ENCODE measurements at places on chromosomes 7 and 10. TPM values are rescaled to one million over a fixed set of nuclear protein-coding genes. Genes with fewer than 3 reads are reported as not detected.

Gene ARHGEF35
- 9.7 TPM for total RNA-seq

Gene NFKB2
- 33.0 TPM for total RNA-seq

Gene KIF11
- total RNA-seq: 1.4 TPM

Gene CUZD1
- total RNA-seq: 0.94 TPM

DNA sequence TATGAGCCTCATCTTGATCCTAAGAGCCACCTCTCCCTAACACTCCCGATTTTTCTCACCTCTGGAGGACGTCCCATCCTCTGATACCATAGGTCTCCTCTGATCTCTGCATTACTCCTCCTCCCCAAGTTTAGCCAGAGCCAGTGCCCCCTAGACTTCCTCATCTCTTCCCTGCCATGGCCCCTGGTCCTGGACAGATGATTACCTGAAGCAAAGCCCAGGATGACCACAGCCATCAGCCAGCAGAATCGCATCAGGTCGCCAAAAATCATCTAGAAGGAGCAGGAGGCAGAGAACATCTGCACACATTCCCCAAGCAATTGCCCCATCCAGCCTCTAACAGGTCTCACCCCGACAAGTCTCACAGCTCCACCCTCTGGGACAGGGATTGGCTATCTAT, 11.7 kb downstream of the TRPV6 start:
- no peak for DNase-seq

- DNase-seq: no peak
Observed at GRCh38 chr7:47318395-47319182, 263.3 kb downstream of the TNS3 start.

GRCh38 chr7:30655096-30655970, 26.9 kb downstream of the CRHR2 start:
- no peak for DNase-seq

- no peak for DNase-seq
Observed at GRCh38 chr10:14652067-14652466, 122.6 kb downstream of the FAM107B start.

DNA sequence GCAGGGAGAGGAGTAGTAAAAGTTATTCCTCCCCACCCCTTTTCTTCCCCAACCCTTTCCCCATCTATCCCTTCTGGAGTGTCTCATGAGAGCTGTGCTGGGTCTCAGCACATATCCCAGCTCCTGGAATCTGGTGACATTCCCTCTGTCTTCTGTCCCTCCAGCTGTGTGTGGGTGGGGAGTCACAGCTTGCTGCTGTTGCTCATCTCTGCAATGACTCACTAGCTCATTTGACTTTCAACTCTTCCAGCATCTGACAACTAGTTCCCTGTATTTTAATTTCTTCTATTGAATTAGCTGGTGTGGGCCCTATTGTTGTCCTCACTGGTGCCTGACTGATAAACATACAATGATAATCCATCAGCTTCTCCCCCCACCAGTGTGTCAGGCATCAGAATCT, 198.9 kb upstream of the AUTS2 start:
- no peak for DNase-seq

DNA sequence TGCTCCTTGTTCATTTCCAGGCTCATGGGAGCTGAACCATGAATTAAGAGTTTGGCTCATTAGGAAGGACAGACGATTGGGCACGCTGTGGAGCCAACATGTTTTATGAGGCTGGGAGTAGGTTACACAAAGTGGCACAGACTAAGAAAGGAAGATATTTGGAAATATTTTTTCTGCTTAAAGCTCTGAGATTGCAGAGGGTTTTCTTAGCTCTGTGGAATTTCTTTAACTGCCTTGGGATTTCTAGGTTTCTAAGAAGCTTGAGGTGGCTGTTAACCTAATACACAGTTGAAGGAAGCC, 344.6 kb downstream of the RNLS start:
- no peak for DNase-seq

DNA sequence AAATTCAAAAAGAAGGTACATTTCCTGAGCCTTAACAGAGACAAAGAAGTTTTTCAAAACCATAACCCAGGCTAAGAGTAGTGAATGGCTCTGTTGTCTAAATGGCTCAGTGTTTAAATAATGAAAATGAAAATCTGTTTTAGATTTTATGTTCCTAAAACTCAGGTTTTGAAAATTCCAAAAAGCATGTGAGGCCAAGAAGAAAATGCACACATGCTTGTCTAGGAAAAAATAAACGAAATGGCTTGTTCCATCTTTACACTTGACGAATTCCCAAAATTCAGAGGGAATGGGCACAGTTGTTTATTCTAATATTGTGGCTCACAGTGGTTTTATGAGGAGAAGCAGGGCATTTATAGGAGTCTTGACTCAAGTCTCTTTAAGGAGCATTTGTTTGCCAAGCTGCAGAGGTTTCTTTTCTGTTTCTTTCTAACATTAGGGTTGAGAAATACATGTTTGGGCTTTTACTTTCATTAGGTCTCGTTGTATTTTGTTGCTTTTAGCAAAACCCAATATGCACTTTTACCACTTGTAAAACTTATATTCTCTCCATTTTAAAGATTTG, 527.6 kb upstream of the ANKRD30A start:
- DNase-seq: no peak

DNA sequence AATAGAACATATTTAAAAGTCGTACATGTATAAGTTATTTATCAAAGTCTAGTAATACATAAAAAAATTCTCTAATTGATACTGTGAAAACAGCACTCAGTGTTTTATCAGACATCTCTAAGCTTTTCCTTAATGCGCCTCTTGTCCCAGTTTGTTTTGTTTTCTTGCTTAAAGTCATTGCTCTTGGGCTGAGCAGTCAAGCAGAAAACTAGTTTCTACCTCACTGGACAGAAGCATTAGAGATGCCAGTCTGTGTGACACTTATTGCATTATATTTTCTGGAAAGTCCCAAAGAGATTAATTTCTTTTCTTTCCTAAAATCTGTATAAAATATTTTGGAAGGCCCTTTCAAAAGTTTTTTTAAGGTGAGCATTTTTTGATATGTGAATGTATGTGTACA, 236.2 kb downstream of the PCLO start:
- DNase-seq: no peak

- no peak for DNase-seq
Observed at GRCh38 chr7:118845791-118846190, 621.3 kb downstream of the ANKRD7 start.

GRCh38 chr7:151104411-151105235, 18.3 kb downstream of the AGAP3 start:
- no peak for DNase-seq

Data from ureter (tissue), 1 donor.